ENCODE measurements at places on chromosomes 3 and 15.

DNA sequence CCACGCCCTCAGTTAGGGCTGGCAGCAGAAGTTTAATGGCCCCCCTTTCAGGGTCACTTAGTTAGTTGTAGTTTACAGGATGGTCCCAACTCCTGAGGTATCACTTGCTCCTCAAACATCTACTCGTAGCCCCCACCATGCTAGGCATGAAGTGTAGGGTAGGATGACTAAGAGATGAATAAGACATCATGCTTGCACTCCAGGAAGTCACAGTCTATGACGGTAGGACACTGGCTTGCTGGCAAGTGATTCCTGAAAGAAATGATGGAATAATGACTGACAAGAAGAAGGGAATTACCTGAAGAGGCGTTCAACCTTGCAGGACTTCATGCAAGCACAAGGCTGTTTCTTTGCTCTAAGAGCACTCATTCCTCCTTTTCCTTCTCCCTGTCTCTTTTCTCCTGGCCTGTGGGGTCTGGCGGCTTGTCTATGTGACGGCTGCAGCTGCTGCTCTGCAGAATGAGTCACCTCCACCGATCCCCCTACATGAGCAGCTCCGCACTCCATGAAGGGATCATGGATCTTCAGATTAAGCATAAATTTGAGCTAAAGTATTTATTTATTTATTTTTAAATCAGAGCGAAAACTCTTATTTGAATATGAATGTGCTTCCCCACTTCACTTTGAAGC, 82.9 kb upstream of the BOC start:
- no peak for DNase-seq

DNA sequence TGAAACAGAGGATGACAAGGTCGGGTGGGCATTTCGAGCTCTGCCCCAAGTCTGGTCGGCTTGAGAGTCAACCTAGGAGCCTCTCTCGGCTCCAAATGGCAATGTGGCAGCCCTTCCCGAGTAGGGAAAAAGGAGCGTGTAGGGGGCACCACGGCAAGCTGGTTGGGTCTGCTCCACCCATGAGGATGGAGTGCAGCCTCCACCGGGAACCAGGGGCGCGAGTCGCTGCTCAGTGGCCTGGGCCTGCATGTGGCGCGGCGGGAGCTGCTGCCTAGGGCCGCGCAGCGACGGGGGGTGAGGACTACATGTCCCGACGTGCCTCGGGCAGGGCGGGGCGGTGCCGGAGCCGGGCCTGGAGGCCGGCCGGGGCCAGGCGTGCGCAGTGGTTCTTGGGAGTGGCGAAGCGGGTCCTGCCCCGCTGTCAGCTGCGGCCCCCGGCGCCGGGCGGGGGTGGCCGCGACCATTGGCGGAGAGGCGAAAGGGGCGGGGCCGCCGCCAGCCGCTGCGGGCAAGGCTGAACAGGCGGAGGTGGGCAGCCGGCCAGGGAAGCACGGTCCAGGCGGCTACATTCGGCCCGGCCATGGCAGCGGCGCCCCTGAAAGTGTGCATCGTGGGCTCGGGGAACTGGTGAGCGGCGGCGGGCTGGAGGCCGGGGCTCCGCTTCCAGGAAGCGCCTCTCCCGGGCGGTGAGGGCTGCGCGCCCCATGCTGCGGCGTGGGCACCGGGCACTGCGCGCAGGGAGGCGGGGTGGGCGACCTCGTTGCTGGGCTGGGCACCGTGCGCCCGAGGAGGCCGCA, at the start of gene GPD1L:
GPD1L (plus strand) TSS at position 489 of the 797 bp plus-strand sequence; CDS start at position 581, 92 bp downstream.
- peak; percentile 96 for DNase-seq

DNA sequence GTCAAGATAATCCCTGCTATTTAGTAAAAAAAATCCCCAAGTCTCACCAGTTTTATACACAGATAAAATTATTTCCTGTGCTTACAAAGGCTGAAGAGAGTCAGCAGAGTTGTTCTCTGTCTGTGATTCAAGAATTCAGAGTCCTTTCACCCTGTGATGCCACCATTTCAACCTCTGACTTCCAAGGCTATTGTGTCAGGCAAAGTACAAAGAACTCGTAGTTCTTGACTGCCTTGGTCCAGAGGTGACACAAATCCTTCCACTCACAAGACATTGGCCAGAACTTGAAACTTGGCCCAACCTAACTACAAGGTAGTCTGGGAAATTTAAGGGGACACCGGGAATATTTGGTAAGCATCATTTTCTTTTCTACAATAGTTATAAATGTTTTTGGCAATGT, 34.9 kb upstream of the CMC1 start:
- no peak for DNase-seq

DNA sequence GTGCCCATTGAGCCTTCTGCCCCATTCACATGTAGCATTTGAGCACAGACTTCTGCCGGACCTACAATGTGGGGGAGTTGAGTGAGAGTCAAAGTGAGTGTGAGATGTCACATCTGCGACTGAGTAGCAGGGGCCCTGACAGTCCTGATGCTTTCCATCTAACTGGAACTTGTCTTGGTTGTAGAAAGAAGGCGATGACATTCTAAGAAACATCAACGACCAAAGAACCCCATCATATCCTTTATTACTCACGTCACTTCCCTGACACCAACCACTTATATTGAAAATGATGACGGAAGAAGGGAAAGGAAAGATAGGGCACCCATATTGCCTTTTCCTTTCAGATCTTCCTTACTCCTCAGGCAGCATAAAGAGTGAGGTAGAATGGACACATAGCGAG, 30.5 kb downstream of the SMAD3 start:
- no peak for DNase-seq

- DNase-seq: no peak
Measured at GRCh38 chr3:171792531-171792930, 17.8 kb downstream of the PLD1 start.
